ENCODE measurements at places on chromosomes 13 and 19. TPM values are rescaled to one million over a fixed set of nuclear protein-coding genes. Genes with fewer than 3 reads are reported as not detected.

Gene IGSF23
- total RNA-seq: not detected

Gene CGB2
- not detected for total RNA-seq

Gene ZNF570
- 5.2 TPM for total RNA-seq

Gene FUT1
- total RNA-seq: 5.7 TPM

Gene ZSCAN18
- 34.8 TPM for total RNA-seq

DNA sequence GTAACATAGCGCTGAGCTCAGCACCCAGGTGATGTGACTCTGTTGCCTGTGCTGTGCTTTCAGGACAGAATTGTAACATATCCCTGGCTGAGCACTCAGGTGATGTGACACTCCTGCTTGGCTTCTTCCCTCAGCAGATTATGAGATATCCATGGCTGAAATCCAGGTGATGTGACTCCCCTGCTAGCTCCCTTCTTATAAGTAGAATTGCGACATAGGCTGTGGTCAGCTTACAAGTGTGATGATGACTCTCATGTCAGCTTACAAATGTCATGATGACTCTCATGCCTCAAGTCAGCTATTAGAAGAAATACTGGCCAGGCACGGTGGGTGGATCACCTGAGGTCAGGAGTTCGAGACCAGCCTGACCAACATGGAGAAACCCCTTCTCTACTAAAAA, 14.3 kb upstream of the ZNF429 start:
- no peak for DNase-seq

DNA sequence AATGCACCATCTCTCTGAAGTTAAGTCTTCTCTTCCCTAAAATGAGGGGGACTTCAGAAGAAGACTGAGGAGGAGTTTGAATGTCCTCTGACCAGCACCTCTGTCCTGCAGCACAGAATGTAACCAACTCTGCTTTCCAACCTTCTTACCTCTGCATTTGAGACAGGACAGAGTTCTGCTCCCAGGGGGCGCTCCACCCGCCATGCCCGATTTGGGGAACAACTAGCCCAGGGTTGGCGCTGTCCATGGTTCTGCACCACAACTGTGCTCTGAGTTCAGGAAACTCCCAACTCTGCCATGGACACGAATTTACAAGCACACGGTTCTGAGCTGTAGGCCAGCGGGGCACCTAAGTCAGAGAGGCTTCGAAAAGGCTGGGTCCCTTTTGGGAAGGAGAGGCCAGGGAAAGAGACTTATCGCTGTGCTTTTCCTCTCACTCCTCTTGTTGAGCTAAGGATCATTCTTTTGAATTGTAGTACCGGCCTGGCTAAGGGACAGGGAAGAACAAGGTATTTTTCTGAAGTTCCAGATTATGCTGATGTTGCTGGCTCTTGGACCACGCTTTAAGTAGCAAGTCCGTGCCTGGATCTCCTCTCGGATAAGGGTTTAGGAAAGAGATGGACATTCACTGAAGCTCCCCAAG, 22.2 kb downstream of the SIGLEC5 start:
- DNase-seq: peak; percentile 93

- DNase-seq: no peak
These were observed 25.3 kb downstream of the POMP start for GRCh38 chr13:28684257-28684656.

GRCh38 chr19:7897292-7897691, 6.4 kb upstream of the MAP2K7 start:
- no peak for DNase-seq

- DNase-seq: no peak
These were observed 9.6 kb downstream of the SH3GL1 start for GRCh38 chr19:4390567-4391305.

DNA sequence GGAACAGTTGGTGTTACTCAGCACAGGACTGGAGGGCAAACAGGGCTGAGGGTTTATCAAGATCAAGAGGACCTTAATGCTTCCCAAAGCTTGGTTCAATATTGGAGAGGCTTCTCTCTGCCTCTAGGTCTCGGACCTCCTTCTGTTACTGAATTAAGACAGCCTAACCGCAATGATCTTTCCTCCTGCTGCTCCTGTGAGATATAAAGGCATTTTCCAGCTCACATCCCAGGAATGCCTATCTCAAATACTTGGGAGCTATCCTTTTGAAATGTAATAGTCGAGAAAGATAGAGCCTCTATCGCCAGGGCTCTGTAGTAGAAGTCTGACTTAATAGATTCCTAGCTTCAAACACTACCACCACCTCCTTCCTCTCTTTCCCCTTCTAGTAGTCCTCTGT, 1475.0 kb downstream of the SLITRK1 start:
- no peak for DNase-seq

DNA sequence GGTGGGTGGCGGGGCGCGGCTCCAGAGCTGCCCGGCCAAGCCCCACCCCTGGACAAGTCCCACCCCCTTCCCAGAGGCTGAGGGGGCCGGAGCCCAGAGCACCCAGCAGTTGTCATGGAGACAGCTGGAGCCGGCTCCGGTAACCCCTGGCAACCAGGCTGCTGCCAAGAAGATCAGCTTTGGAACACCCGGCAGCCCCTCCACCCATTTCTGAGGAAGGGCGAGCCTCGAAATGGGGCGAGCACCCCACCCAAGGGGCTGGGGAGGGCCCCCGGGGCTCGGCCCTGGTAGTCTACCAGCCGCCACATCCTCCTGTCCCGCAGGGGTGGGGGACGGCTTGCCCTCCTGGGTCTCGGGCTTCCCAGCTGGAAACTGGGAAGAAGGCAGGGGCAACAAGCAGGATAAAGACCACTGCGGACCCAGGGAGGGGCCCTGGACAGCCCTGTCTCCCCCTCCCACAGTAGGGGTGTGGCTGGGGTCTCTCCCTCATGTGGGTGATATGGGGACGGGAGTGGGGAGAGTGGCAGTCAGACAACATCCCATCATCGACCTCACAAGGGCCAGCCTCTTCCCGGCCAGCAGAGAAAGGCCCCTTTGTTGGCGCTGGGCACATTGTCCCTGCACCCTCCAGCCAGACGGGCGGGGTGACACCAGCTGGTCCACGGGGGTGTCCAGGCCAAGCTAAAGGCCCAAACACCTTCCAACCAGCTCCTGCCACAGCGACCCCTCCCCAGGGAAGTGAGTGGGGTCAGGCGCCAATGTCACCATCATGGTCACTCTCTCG, 1.5 kb downstream of the CERS1 start:
- no peak for DNase-seq

- DNase-seq: no peak
These were observed 279.8 kb downstream of the DNAJC15 start for GRCh38 chr13:43303033-43303729.

GRCh38 chr13:79346300-79346914, 59.6 kb downstream of the RBM26 start:
- DNase-seq: no peak

GRCh38 chr19:14768001-14768400, 10.4 kb downstream of the ADGRE2 start:
- peak; percentile 24 for DNase-seq

GRCh38 chr19:43729919-43730318, 14.0 kb downstream of the IRGC start:
- no peak for DNase-seq

GRCh38 chr19:41951686-41952172, 7.4 kb downstream of the RABAC1 start:
- peak; percentile 92 for DNase-seq

- no peak for DNase-seq
These were observed 11.6 kb downstream of the PNPLA6 start for GRCh38 chr19:7547159-7547558.

GRCh38 chr19:41616792-41617621, 9.9 kb downstream of the CEACAM4 start:
- no peak for DNase-seq

Measured in mesenteric fat pad (tissue), 1 donor.